Osteocyte (in vitro differentiated cells): ENCODE measurements at places on chromosomes 4 and X.

GRCh38 chr4:10701702-10702460, 17.3 kb upstream of the CLNK start:
- no peak for DNase-seq

- no peak for DNase-seq
These were observed 73.9 kb downstream of the IRF2 start for GRCh38 chr4:184400375-184400870.

DNA sequence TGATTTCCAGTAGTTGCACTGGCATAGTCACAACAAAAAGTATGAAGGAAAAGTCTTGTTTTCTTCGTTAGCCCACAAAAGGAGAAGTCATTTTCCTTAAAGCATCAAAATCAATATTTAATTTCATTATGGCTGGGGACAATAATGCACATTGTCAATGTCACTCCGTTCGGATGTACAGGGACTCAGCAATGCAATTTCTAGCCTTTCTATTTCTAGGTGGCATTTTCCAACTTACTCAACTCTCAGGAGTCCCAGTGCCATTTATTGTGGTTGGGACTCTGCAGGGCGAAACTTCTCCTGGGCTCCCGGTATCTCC, 99.6 kb downstream of the CEP135 start:
- DNase-seq = no peak

GRCh38 chr4:111113591-111113990, 490.7 kb upstream of the PITX2 start:
- DNase-seq = no peak

- DNase-seq = no peak
These were observed 2.6 kb upstream of the KIAA0232 start for GRCh38 chr4:6779667-6780565.

DNA sequence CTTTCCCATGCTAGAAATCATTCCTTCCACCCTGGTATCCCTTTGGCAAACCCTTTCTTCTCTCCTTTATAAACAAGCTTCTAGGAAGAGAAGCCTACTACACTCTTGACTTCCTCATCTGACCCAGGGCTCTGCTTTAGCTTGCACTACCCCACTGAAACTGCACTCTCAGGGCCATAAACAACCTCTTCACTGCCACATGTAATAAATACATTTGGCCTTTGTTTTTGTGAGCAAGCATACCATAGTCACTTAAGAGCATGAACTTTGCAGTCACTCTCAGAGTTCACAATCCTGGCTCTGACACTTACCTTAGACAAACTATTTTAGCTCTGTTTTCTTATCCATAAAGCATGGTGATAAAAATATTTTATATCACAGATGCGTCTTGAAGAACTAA, 50.7 kb upstream of the USP38 start:
- DNase-seq = no peak

GRCh38 chr4:47672696-47673095, 165.2 kb downstream of the CORIN start:
- no peak for DNase-seq
